ENCODE measurements at places on chromosomes 2 and 18.
A peak's percentile ranks its signal among the peaks of the same experiment; 100 is the strongest.

DNA sequence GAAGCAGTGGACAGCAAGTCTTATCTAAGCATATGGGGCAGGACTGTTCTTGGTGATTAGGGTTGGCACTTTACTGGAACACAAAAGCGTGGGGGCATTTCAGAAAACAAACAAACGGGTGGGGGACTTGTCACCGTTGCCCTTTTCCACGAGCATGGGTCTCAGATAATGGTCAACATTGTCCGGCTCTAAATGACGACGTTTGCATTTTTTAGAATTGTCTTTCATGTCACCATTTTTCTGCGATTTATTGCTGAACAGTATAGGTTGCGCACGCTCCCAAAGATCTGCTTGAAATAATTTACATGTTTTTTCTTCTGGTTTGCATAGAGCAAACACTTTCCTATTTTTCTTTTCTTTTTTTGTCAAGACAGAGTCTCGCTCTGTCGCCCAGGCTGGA lies 46.6 kb upstream of the TBC1D8 start:
- DNase-seq: no peak

GRCh38 chr2:84527137-84528129 lies 11.1 kb downstream of the DNAH6 start:
- DNase-seq: no peak

DNA sequence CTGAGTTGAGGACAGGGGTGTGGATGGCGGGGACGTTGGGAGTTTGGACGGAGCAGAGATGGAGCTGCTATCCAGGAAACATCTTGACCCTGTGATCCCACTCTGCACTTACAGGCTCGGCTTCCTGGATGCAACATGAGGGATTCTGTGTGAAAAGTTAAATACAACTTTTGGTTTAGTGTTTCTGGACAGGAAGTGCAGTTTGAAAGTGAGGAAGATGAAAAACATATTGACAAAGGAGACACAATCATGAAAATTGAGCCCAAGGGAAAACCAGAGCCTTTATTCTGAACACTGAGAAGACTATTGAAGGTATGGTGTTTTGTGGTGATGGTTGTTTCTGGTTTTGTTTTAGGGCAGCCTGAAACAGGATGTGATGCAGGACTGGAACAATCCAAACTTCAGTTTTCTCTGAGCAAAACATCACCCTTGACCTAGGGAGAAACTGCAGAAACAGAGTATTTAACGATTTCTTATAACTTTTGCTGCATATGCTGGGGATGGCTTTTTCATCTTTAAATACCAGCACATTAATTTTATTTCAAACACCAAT lies 76.5 kb upstream of the RFX8 start:
- DNase-seq: no peak

DNA sequence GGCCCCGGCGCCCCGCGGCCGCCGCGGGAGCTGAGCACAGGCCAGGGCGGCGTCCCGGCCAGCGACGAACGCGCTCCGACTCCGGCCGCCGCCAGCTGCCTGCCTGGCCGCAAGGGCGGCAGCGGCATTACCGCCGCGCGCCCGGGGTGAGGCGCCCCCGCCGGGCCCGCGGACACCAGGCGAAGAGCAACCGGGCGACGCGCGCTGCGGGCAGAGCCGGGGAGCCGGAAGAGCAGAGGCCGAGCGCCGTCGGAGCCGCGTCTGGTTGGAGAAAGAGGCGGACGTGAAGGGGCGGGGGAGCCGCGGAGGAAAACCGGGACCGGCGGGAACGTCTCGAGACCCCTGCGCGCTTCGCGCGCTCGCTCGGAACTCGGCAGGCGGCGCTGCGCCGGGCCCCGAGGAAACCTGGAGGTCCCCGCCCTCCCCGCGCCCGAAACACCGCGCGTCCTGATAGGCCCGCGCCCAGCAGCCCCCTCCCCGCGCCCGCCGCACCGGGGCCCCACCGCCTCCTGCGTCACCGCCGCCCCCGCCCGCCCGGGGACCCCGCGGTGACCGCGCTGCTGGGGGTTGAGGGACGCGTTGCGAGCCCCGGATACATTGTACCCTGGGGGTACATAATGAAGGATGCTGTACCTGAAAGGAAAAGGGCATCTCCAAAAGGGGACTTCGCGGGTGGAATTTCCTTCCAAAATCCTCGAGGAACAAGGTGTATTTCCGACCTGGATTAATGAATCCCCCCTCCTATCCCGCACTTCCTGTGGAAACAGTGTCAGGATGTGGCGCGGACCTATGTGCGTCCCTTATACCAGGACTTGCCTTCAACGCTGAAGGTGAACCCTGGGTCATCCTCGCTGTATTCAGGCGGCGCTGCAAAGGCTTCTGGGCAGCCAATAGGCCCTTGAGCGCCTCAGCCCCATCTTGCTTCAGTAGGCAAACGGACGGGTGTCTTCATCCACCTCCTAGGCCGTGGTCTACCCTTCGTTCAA lies 1.0 kb upstream of the B4GALT6 start:
- peak; percentile 34 for DNase-seq

DNA sequence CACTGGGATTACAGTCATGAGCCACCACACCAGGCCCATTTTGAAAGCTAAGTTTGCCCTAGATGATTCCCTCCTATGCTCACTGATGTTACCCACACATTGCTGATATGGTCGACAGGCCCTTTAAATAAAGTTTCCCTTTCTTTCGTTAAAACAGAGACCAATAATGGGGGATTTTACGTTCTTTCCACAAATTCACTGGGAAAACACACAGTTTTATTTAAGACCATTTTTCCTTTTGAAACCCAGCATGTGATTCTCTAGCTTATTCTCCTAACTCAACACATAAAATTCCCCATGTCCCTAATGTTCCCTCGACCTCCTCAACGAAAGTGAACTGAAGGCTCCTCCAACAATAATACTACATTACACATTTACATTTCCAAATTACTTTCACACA lies 223.2 kb downstream of the ANAPC1 start:
- no peak for DNase-seq

DNA sequence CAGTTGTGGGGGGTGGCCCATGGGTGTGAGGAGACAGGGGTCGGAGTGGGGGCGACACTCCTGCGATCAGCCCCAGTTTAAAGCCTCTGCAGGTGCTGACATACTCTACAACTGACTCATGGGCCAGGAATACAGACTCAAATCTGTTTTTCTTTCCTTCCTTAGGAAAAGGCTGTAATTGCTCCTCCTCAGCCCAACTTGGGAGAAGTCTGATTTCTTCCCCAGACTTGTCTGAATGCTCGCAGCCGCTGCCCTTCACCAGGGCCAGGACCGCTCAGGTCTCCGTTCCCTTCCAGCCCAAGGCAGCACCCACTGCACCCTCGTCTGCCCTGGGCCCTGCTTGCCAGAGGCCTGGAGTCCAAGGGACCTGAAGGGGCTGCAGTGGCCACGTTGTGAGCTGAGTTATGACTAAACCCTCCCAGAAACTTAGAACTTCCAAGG lies 41.3 kb downstream of the RHOB start:
- no peak for DNase-seq

DNA sequence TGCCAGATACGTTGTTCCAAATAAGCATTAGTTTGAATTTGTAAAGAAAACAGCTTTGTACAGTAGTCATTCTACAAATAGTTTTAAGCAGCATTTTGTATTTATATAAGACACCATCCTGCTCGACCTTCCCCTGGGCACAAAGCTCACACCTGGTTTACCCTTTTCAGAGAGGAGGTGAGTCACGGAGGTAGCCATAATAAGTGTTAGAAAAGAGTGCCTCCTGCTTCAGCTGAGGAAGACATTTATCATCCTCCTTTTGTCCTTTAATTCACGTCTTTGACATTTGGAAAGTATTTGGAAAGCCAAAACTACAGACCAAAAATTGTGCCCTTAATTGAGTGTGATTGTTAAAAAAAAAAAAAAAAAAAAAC lies 6.8 kb downstream of the RAB12 start:
- no peak for DNase-seq

DNA sequence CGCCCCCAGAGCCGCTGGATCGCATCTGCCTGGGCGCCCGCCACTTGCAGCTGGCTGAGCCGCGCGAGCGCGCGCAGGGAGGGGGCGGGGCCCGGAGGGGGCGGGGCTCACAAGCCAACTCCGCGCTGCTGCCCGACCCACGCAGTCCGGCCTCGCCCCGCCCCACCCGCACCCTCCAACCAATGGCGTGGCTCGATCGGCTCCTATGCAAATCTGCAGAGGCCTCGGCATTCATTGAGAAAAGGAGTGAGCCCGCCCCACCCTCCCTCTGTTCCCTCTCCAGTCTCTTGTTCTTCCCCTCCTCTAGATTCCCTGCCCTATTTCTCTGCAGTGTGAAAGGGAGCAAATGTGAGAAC lies at the start of gene ALK:
Gene ALK, minus strand, starts transcription at position 27 of the 356 bp plus-strand sequence. CDS start 927 bp downstream, outside the sequence.
- DNase-seq: peak; percentile 66

GRCh38 chr2:18198677-18199076 lies 320.2 kb downstream of the KCNS3 start:
- DNase-seq: no peak

GRCh38 chr2:232982926-232983668 lies 30.0 kb downstream of the NGEF start:
- DNase-seq: no peak

DNA sequence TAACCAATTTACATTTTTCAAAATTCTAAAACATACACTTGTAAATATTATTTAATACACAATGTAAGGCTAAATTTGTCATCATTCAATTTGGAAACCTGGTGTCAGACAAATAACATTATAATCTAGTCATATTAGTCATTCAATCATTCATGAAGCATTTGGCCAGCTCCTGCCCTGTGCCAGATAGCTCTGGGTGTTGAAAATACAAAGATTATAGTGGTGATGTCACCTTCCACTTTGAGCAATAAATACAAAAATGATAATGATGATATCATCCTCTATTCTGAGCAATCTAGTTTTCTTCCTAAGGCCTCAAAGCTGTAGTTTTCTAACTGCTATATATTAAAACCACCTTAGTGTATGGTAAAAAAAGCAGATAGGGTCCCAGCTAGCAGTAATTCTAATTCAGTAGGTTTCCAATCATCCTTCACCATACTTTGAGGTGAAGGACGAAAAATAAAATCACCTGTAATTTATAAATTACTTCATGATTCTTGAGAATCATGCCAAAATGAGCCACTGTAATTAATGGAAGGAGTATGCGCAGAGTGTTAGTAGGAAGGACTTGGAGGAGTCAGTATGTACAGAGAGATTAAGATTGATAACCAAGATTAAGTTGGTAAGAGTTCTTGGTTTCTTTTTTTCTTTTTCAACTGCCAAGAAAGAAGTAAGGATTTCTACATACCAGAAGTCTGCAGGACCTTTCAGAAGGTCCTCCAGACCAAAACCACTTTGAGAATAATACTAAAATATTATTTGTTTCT lies 23.2 kb downstream of the MEMO1 start:
- DNase-seq: no peak

- no peak for DNase-seq
Observed at GRCh38 chr2:12731701-12732280, 15.1 kb downstream of the TRIB2 start.

DNA sequence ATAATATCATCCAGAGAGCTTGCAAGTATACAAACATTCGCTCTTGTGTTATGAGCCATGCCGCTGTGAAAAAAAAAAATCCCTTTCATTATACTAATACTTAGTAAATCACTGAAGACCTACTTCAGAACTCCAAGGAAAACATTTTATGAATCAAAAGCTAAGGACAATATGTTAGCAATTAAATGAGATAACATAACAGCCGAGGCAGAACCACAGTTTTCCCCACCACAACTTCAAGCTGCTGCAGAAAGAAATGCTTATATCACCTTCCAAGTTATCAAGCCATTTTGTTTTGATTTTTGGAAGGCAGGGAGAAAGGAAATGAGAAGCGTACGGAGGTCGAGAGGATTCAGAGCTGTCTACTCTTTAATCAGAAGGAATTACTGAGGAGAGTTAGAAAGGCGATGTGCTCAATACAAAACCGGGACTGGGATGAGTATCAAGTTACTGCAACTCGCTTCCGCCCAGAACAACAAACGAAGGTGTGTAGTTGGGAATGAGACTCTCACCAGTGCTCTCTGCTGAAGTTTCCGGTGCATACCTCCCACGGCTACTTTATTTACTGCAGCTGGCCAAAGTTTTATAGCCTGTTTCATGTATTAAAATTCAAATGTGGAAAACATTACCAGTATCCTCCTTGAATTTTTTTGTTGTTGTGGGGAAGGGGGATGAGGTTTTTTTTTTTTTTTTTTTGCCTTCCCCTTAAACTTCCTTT lies 292.2 kb upstream of the CCDC68 start:
- no peak for DNase-seq

DNA sequence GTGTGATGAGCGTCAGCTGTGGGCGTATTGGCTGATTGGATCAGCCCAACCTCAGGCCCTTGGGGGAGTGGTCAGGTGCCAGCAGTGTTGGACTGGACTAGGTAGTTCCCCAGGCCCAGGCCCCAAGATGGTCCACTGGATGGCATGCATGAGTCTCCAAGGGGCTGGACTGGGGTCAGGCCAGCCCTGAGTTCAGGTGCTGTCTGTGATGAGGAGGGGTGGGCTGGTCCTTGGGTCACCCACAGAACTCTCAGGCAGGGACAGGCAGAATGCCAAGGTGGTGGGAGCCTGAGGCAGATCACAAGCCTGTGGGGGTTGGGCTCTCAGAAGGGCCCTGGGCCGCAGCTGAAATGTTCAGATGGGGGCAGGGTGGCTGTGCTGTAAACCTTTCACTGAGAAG lies 59.5 kb upstream of the THUMPD2 start:
- DNase-seq: no peak

DNA sequence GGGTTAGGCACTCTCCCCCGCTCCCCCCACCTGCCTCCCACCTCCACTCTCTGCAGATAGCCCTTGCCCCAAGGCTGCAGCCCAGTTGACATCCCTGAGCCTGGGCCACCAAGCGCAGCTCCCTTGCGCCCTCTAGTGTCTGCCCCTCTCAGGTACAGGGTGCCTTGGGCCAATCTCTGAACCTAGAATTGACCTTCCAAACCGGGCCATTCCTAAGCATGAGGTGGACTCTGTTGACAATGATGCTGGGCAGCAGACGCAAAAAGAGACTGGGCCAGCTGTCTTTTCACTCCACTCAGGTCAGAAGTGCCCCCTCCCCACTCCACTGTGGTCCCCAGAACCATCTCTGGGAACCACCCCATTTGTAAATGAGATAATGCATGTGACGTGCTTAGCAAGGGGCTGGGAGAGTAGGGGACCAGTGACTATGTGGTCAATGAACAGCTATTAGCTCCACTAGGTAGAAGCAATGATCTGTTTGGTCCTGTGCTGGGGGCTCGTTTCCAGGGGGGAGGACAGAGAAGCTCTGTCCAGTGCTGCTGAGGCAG lies 43.3 kb upstream of the PLB1 start:
- DNase-seq: peak; percentile 20

- DNase-seq: no peak
Observed at GRCh38 chr2:42421157-42421485, 60.1 kb upstream of the COX7A2L start.

All from right renal cortex interstitium (tissue), 3 donors.